ENCODE measurements at places on chromosomes 1 and 21. TPM values are rescaled to one million over a fixed set of nuclear protein-coding genes. Genes with fewer than 3 reads are reported as not detected.

DNA sequence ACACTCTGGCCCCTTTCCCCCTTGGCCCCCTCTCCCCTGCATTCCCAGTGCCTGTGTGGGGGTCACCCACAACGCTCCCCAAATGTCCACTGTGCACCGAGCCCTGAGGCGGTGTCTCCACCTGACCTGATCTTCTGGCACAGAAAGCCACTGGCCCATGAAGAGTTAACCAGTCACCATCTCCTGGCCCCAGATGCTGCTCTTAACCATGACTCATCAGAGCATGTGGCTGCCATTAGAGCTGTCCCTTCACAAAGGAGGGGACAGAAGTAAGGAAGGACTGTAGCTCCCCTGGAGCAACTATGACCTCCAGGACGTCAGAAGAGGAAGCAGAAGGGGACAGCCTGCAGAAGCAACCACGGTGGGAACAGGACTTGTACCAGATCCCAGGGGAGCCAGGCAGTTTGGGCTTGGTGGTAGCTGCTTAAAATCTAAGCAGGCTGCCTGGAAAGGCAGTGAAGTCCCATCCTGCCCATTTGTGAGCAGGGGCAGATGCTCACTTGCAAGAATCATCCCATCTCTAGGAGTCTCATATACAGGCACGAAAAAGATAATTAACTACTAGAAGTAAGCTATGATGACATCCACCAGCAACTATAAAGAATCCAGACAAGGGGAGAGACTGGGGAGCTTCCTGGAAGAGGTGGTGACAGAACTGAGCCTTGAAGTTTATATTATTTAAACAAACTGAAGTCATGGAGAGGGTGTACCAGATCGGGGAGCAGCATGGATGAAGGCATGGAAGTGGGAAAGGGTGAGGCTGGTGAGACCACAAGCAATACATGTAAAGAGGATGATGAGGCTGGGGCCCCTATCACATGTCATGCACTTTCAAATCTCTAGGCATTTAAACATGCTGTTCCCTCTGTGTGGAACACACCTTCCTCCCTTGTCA is 1.1 kb upstream of the TTC39A start:
- DNase-seq: peak; percentile 73

The TMEM200B gene
- 0.92 TPM for total RNA-seq

DNA sequence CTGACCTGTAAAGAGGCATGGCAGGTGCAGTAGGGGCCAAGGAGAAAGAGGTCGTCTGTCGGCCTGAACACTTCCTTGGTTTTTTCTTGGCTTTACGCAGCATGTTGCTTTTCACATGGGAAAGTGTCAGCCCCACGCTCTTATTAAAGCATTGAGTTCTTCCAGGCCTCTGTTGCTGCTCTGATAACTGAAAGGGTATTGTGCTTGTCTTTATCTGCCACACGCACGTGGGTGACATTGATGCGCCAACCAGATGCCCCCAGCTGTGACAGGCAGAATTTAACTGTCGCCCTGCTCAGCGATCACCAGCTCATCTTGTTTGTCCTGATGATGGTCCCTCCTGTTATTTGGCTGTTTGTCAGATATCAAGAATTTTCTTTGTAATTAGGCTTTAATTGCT is 76.5 kb downstream of the GALNT2 start:
- DNase-seq: no peak

The RAB3B gene
- total RNA-seq: 0.04 TPM

DNA sequence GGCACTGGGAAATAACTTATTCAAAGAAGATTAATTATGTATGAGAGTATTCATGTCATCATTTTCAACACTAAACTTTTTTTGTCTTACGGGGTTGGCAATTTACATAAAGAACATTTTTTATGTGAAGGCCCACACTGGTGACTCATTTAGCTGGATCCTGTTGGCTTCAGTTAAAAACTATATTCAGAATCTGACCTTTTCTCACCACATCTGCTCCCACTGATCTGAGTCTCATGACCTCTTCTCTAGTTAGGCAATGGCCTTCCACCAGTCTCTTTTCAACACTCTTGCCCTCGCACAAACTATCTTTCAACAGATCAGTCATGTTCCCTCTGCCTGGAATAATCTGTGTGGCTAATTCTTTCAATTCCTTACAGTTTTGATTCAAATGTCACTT is 53.4 kb downstream of the TMPRSS15 start:
- DNase-seq: no peak
